ENCODE measurements at places on chromosomes 3 and 15.

DNA sequence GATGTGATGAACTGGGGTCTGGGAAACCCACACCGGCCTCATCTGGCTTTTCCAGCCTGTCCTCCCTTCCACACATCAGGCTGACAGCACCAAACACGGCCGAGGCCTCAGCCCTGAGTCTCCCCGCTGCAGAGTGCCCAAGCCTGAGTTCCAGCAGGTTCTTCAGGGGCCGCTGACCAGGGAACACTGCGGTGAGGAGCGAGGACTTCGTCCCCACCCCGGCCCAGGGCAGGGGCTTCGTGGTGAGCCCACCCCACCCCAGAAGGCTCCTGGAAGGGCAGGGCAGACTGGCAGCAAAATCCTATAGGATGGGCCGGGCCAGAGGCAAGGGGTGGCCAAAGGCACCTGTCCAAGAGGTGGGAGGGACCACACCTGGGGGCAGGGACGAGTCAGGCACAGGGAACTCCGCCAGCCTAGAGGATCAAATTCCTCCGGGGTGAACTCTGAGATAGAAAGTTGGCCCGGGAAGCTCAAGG is at the start of gene SLC51A:
TSS of gene SLC51A (plus strand) at position 446 of the 476 bp plus-strand sequence. CDS start 179 bp downstream, outside the sequence.
- DNase-seq, result no peak

- DNase-seq, result no peak
Observed at GRCh38 chr15:96342406-96343112, 12.1 kb downstream of the NR2F2 start.

DNA sequence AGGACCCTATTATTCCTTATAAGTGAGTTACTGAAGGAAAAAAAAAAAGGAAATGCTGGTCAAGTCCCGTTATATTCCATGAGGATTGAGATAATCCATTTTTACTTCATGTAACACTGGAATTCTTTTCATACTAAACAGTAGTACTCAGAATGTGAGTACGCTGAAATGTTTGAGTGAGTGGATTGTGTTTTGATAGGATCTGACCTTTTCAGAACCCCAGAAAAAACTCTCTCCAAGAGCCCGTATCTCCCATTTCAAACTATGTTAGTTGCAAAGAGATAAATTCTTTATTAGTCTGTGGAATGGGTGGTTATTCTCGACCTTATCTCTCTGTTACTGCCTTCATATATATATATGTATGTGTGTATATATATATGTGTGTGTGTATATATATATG is 2.5 kb upstream of the LPP start:
- no peak for DNase-seq

DNA sequence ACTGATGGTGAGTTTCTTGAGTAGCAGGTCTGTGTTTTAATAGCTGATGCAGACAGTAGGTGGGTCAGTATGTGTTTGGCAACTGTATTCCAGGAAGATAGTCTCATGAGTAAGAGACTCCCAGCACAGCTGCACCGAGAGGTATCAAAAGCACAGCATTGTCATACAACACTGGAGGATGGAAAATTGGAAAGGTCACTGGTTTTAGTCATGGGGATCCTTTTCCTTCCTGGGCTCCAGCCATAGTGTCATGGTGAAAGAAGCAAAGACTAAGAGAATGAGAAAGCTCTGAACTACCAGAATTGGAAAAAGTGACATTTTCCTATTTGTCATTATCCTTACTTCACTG is 61.5 kb downstream of the P3H2 start:
- no peak for DNase-seq

DNA sequence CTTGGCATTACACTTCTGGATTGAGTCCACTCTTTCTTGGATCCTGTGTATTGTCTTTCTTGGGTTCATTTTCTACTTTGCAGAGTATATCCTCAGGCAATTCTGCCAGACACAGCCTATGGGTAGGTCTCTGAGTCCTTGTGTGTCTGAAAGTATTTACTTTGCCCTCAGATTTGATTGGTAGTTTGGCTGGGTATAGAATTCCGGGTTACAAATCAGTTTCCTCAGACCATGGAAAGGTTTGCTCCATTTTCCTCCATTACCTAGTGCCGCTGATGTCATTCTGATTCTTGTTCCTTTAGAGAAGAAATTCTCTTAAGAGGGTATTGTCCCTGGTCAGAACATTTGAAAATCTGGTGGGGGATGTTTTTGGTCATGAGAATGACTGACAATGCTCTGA is 133.2 kb downstream of the NUP210 start:
- no peak for DNase-seq

- DNase-seq, result no peak
Observed at GRCh38 chr3:9689757-9690156, 13.9 kb upstream of the CPNE9 start.

DNA sequence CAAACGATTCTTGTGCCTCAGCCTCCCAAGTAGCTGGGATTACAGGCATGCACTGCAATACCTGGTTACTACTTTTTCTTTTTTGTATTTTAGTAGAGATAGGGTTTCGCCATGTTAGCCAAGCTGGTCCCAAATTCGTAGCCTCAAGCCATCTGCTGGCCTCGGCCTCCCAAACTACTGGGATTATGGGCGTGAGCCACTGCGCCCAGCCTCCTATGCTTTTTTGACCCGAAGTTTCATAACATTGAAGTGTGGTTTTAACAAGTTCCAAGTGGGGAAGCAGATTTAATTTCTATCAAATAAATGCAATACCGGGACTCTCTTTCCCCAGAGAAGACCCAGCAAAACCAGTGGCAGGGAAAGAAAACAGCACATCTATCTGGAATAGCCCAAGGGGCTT is 13.7 kb downstream of the SH3BP5 start:
- DNase-seq, result no peak

DNA sequence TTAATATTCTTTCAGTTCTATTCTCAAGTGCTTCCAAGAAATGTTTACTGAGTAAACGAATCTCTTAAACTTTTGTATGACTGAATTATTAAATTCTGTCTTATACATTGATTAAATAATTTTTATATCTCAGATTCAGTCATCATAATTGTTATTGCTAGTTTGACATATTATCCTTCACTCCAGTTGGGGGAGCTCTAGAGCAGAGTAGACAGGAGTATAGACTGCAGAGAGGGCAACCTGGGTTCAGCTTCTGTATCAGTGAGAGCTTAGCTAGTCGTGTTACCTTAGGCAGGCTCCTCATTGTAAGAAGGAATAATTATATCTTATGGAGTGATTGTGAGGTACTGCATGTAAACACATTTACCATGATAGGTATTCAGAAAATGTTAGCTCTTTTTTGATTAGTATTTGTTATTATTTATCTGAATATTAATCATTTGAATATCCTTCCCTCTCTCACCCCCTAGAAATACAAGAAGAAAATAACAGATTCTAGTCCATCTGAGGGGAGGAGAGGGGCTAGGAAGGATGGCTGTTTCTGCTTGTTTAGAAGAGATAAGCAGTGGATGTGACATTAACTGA is 31.0 kb upstream of the ZCWPW2 start:
- DNase-seq, result no peak

GRCh38 chr3:72092778-72093177 is 307.8 kb upstream of the PROK2 start:
- DNase-seq, result no peak

GRCh38 chr3:69085833-69086722 is 1.3 kb downstream of the ARL6IP5 start:
- DNase-seq, result peak; percentile 60

DNA sequence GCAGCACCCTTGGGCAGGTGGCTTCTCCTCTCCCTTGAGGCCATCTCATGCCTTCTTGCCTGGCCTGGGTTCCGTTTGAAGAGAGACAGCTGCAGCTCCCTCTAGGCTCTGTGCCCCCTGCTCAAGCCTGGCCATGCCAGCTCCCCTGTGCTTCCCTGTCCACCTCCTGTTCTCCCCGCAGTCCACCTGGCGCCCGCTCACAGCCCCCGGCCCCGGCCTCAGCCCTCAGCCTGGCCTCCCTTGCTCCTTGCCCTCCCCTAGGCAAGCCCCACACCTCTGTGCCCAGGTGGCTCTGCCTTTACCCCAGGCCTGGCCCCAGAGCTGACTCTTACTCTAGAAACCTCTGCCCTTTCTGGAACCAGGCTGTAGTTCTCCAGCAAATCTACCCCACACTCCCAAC is 13.9 kb upstream of the RHO start:
- no peak for DNase-seq

DNA sequence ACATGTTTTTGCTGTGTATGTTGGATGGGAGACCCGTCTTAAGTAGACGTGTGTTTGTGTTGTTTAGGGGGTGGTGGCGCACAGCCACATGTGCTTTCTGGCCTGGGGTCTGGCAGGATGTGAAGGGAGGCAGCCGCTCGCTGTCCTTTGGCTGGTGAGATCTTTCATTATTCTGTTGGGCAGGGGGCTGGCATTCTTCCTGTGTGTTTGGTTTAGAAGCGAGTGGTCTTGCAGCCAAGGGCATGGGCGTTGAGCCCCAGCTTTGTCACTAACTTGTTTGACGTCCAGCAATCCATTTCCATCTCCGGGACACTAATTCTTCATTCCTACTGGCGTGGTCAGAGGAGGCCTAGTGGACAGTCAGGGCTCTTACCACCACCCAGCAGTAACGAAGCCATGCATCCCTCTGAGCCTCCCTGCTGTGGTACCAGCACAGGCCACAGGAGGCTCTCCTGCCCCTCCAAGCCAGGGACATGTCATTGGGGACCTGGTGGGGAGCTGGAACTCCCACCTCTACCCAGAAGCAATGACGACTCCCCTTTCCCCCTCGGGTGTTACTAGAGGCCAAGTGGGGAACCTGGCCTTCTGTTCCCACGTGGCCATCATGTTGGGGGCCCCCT is 10.7 kb downstream of the THSD4 start:
- no peak for DNase-seq
